ENCODE measurements at places on chromosomes 12 and 14. TPM values are rescaled to one million over a fixed set of nuclear protein-coding genes. Genes with fewer than 3 reads are reported as not detected.

DNA sequence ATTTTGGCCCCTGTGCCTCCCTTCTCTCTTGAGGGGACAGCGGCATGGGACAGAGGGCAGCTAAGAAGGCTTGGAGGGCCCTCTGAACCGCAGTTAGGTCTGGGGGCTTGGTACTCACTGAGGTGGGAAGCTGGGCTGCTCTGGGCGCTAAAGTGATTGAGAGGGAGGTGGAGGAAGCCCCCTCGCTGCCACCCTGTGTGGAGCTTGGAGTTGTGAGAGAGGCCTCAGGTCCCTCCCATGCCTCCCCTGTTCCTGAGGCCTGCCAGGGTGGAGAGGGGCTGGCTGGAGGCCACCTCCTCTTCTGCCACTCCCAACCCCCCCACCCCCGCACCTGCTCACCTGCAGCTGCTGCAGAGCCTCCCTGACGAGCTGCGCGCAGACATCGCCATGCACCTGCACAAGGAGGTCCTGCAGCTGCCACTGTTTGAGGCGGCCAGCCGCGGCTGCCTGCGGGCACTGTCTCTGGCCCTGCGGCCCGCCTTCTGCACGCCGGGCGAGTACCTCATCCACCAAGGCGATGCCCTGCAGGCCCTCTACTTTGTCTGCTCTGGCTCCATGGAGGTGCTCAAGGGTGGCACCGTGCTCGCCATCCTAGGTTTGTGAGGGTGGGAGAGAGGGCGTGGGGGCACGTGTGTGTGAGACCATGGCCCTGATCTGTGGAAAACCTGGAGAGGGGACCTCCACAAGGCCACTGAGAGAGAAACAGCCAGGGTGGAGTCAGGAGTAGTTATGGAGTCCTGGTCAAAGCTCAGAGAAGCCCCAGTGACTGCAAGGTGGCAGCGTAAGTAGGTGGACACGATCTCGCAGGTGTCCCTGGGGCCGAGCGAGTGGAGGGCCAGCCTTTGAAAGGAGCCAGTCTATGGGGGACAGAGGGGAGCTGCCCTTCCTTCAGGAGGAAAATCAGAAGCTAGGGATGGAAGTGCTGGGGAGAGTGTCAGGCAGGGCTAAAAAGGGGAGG lies 11.2 kb downstream of the KCNH3 start:
- peaks cover 42% of the 10 kb centered on the region for H3K27me3 ChIP-seq
- DNase-seq: no peak

DNA sequence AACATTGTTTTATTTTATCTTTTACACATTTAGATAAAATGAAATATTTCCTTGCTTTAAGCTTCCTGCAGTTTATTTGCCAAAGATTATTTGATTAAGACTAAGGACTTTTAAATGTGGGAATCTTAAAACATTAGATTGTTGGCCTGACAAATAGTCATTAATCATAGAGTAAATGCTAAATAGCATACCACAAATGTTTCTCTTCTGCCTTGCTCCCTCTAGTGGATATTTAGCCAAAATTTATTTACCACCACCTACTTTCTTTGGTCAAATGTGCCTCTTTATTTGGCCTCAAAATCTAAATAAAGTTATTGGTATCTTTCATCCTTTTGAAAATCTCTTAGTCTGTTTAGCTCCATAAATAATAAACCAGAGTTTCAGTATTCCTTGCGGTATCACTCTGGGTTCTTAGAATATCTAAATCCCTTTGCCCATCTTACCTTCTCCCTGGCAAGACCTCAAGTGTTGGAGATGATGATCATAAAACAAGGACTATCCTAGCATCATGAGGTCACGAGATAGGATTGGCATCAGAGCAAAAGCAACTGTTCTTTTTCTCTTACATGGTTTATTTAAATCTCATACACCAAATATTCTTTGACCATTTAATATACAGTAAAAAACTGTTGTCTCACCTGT lies 150.6 kb upstream of the AEBP2 start:
- H3K27ac ChIP-seq: no peak overlapping the region
- peaks cover 7% of the 10 kb centered on the region for H3K4me1 ChIP-seq
- no peak overlapping the region for H3K4me3 ChIP-seq
- no peaks in the 10 kb centered on the region for H3K27me3 ChIP-seq
- no peak for DNase-seq

The SDR9C7 gene
- total RNA-seq: 0.29 TPM

The RNFT2 gene
- total RNA-seq: 33.2 TPM

DNA sequence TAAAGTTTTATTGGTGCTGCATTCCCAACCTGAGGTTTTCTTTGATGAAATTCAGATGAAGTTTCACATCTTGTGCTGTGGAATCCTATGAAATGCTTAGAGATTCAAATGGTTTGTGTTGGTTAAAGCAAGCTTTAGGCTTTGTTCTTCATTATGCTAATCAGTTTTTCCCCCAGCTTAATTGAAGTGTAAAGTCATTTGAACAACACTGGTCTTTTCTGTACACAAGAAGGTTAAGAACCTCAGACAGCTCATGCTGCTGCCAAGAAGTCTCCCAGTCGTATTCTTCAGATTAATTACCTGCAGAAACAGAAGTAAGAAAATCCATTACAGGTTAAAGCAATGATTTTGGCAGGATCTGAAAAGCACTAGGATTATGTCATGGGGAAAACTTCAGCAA lies 48.9 kb downstream of the EML1 start:
- H3K4me1 ChIP-seq: peaks cover 14% of the 10 kb centered on the region
- no peak for DNase-seq
- H3K36me3 ChIP-seq: peaks cover 5% of the 10 kb centered on the region
- H3K27me3 ChIP-seq: peaks cover 16% of the 10 kb centered on the region
- no peak overlapping the region for H3K4me3 ChIP-seq
- no peak overlapping the region for H3K27ac ChIP-seq

The TCL1B gene
- not detected for total RNA-seq

DNA sequence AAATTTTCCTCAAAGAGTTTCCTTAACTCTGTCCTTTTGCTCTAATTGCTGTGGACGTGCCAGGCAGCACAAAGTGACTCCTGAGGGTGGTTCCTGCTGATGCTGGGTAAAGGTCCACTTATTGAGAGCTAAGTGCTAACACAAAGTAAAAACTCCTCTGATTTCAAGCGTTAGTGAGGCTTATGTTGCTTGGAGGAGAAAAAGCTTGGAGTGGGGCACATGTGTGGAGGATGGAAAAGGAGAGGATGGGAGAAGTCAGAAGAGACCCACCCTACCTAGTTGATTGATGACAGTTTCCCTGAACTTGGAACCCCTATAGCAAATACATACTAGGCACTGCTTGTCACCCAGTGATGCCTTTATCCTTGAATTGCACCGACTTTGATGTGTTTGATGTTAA lies 10.1 kb upstream of the SLC11A2 start:
- no peaks in the 10 kb centered on the region for H3K36me3 ChIP-seq
- H3K4me3 ChIP-seq: no peak overlapping the region
- DNase-seq: no peak
- no peaks in the 10 kb centered on the region for H3K27me3 ChIP-seq
- H3K27ac ChIP-seq: no peak overlapping the region

- no peaks in the 10 kb centered on the region for H3K27me3 ChIP-seq
- peaks cover 3% of the 10 kb centered on the region for H3K36me3 ChIP-seq
- H3K4me3 ChIP-seq: no peak overlapping the region
- no peak overlapping the region for H3K27ac ChIP-seq
- H3K4me1 ChIP-seq: no peaks in the 10 kb centered on the region
Measured at GRCh38 chr14:105767315-105767714, 240.9 kb downstream of the TMEM121 start.

The SLC10A1 gene
- not detected for total RNA-seq

The DCN gene
- total RNA-seq: 1,406 TPM

- H3K27ac ChIP-seq: no peak overlapping the region
- no peaks in the 10 kb centered on the region for H3K36me3 ChIP-seq
- H3K4me3 ChIP-seq: no peak overlapping the region
Measured at GRCh38 chr12:72677139-72677538, 405.0 kb downstream of the TRHDE start.

- no peak overlapping the region for H3K4me3 ChIP-seq
- H3K27ac ChIP-seq: no peak overlapping the region
- DNase-seq: no peak
- no peaks in the 10 kb centered on the region for H3K4me1 ChIP-seq
Measured at GRCh38 chr12:103642240-103642864, 55.3 kb downstream of the STAB2 start.

The GATC gene
- 30.8 TPM for total RNA-seq

The GAS2L3 gene
- total RNA-seq: 17.5 TPM

The LAG3 gene
- 3.8 TPM for total RNA-seq

GRCh38 chr14:100770605-100771120 lies 44.0 kb downstream of the DLK1 start:
- H3K27ac ChIP-seq: peak overlapping the region; percentile 85
- peaks cover 17% of the 10 kb centered on the region for H3K27me3 ChIP-seq
- no peak overlapping the region for H3K4me3 ChIP-seq
- peaks cover 12% of the 10 kb centered on the region for H3K4me1 ChIP-seq
- DNase-seq: no peak
- H3K36me3 ChIP-seq: peaks cover 6% of the 10 kb centered on the region

- peaks cover 68% of the 10 kb centered on the region for H3K4me1 ChIP-seq
- DNase-seq: no peak
- H3K4me3 ChIP-seq: no peak overlapping the region
- H3K27me3 ChIP-seq: no peaks in the 10 kb centered on the region
- H3K27ac ChIP-seq: peak overlapping the region; percentile 99
Measured at GRCh38 chr14:68139431-68140075, 320.0 kb downstream of the RAD51B start.

DNA sequence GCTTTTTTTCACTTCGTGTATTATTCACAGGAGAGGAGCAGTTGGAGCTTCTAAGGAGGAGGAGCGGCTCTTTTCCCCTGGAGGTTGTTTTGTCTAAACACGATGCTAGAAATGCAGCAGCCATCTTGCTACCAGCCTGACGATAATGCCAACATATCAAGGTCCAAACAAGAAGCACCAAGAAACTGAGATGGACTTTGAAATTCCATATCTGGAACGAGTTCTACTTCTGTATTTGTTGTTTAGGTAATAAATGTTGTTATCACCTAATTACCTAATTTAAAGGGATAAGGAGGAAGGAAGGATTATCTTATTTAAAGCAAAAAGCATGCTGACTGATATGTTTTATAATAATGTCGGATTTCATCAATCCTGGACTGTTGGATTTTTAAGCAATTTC lies 174.4 kb upstream of the TMPO start:
- H3K4me3 ChIP-seq: no peak overlapping the region
- no peaks in the 10 kb centered on the region for H3K27me3 ChIP-seq
- H3K36me3 ChIP-seq: no peaks in the 10 kb centered on the region
- peaks cover 12% of the 10 kb centered on the region for H3K4me1 ChIP-seq
- DNase-seq: no peak

The KRT74 gene
- total RNA-seq: not detected

The AMN gene
- 3.5 TPM for total RNA-seq

DNA sequence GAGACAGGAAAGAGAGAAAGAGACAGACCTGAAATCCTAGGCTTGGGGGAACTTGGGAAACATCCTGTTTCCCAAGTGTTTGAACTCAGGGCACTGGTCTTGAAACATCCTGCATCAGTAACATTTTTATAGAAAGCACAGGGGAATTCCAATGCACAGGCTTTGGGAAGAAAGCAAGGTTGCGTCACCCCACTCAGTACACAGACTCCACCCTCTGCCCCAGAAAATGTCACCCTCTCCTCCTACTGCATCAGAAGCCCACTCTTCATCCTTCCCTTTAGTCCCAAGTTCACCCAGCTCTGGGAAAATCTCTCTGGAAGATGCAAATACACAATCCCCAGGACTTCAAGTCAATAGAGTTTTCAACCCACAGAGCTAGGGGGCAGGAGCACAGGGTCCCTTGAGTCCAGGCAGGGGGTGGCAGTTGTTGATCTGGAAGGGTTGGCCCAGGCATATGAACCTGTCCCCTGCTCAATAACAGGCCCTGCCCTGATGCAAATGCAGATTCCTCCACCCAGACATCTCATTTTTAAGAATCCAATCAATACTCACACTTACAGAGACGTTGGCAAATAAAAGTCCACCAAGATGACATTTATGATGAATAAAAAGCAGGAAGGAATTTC lies 1.7 kb downstream of the RDH16 start:
- no peak for DNase-seq
- peaks cover 11% of the 10 kb centered on the region for H3K27me3 ChIP-seq
- H3K27ac ChIP-seq: no peak overlapping the region
- H3K36me3 ChIP-seq: no peaks in the 10 kb centered on the region

The KRT8 gene
- 1,194 TPM for total RNA-seq

- DNase-seq: no peak
- H3K4me3 ChIP-seq: no peak overlapping the region
- peaks cover 9% of the 10 kb centered on the region for H3K36me3 ChIP-seq
- H3K4me1 ChIP-seq: no peaks in the 10 kb centered on the region
Measured at GRCh38 chr12:119836781-119837180, 40.3 kb downstream of the CIT start.

DNA sequence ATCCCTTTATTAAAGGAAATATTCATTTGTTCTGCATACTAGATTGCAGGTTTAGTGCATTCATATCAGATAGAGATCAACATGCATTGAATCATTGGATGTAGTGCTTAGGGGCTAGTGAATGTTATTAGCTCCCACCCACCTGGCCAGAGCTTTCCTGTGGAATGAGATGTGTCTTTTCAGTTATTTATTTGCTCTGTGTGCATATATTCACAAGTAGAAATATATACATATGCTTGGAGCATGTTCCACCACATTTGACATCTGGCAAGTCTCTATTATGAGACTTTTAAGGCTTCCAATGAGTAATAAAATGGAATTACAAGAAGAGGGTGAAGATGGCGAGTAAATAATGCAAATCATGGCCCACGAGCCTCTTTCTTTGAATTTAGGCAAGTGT lies 180.0 kb upstream of the LMO3 start:
- H3K4me3 ChIP-seq: no peak overlapping the region
- H3K36me3 ChIP-seq: no peaks in the 10 kb centered on the region
- peaks cover 5% of the 10 kb centered on the region for H3K27me3 ChIP-seq
- H3K4me1 ChIP-seq: no peaks in the 10 kb centered on the region
- no peak for DNase-seq
- H3K27ac ChIP-seq: no peak overlapping the region

- peaks cover 3% of the 10 kb centered on the region for H3K4me1 ChIP-seq
- H3K4me3 ChIP-seq: no peak overlapping the region
- DNase-seq: no peak
- H3K27ac ChIP-seq: no peak overlapping the region
- H3K36me3 ChIP-seq: peaks cover 14% of the 10 kb centered on the region
Measured at GRCh38 chr14:89466484-89466883, 49.5 kb upstream of the FOXN3 start.

- H3K27me3 ChIP-seq: peaks cover 42% of the 10 kb centered on the region
- peaks cover 2% of the 10 kb centered on the region for H3K4me1 ChIP-seq
- no peak overlapping the region for H3K27ac ChIP-seq
- H3K36me3 ChIP-seq: no peaks in the 10 kb centered on the region
- no peak for DNase-seq
Measured at GRCh38 chr12:113649256-113649830, 177.7 kb upstream of the LHX5 start.

- H3K36me3 ChIP-seq: peaks cover 1% of the 10 kb centered on the region
- no peak overlapping the region for H3K4me3 ChIP-seq
- DNase-seq: no peak
- no peak overlapping the region for H3K27ac ChIP-seq
- no peaks in the 10 kb centered on the region for H3K27me3 ChIP-seq
Measured at GRCh38 chr14:51157012-51157411, 62.1 kb upstream of the TRIM9 start.

The LPAR5 gene
- 1.3 TPM for total RNA-seq

DNA sequence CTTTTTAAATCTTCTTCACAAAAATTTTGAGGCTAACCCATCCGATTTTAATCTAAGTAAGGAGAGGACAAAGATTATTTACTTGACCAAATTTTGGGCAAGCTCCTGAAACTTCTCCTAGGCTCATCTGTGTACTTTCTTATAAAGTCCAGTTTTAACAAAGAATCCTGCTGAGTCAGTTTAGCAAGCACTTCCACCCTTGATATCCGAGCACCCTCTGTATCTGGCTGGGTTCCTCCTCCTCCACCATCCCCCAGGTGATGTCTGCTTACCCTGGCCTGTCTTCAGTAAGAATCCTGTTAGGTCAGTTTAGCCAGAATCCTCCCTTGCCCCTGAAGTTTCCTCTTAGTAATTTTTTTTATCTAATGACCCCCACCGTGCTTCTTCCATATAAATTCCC lies 140.5 kb downstream of the PHLDA1 start:
- H3K27me3 ChIP-seq: no peaks in the 10 kb centered on the region
- no peak overlapping the region for H3K4me3 ChIP-seq

Measured in mesothelial cell of epicardium (in vitro differentiated cells).